Omental fat pad (tissue), 4 donors: ENCODE measurements at places on chromosomes 6 and 20.

- DNase-seq, result no peak
Observed at GRCh38 chr6:107473660-107474059, 14.3 kb upstream of the PDSS2 start.

DNA sequence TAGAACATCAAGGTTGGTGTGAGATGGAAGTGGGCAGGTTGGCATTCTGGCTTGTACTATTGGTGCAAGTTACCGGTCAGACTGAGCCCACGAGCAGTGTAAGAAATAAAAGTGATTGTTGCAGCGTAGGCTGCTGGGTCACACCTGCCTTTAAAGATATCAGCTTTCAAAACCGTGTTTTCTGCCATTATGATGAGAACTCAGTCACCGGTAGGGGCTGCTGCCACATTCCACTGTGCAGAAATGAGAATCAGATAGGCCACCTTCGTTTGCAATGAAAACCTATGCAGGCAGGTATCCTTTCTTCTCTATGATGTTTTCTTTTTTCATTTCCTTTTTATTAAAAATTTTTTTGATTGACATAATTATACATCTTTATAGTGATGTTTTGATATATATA is 168.5 kb downstream of the MYLK4 start:
- no peak for DNase-seq

DNA sequence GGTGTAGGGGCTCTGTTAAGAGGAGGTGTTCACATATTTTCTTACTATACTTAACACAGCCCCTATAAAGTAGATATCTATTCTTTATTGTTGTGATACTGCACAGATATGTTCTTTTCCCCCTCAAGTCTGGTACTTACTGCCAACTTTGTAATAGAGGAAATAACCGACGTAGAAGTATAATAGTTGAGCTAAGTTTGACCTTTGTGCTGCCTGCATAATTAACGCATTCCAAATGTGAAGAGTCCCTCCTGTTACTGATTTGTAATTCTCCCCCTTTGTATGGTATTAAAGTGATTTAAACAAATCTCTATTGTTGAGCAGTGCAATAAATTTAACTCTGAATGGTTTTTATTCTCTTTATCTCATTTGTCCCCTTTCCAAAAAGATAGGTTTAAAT is 39.0 kb downstream of the PHF3 start:
- no peak for DNase-seq

DNA sequence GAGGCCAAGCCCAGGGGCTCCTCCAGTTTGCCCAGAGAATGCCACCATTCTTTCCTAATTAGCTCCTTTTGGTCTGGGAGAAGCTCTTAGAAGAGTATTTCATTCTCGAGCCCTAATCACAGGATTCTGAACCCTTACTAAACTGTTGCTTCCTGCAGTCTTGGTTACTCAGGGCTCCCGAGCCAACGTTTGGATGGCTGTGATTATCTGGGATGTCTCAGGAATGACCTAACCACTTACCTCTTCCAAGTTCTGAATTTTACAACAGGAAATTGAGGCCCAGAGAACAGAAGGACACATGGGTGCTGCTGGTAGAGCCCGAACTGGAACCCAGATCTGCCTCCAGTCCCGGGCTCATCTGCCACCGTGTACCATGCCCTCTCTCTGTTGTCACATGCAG is 22.2 kb upstream of the PNPLA1 start:
- no peak for DNase-seq

- DNase-seq, result no peak
Observed at GRCh38 chr6:136822046-136822375, 381 bp upstream of the PEX7 start.

DNA sequence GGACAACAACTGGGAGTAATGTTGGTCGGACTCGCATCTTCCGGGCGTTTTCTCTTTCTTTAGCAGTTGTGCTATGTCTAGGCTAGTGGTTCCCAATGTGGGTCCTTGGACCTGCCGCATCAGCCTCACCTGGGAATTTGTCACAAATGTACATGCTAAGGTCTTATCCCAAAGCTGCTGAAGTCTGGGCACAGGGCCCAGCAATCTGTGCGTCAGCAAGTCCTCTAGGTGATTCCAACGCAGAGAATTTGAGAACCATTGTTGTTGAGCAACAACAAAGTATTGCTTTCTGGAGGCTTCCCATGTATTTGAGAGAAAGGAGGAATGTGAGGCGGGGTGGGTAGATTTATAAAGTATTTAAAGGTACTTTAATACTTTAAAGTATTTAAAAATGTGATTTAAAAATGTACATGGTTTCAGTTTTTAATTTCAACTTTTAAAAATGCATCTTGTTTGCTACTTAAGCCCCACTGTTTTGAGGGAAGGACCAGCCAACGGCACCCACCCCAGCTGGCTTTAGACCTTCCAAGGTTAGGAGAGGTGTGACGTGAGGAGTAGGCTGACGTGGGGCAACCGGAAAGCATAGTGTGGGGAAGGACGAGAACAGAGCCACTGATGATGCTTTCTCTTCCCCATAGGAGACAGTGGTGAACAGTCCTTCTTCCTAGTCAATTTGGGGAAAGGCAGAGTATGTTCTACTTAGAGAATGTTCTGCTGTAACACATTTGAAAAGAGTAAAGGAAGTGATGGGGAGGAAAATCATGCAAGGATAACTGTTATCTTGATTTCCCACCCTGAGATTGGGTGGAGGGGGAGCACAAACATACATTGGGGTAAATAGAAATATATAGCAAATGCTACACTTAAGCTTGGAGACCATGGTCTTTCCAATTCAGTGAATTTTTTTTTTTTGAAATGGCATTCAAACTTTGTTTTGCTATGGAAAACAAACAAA is 4.3 kb downstream of the UST start:
- DNase-seq, result no peak

GRCh38 chr6:837380-837779 is 144.4 kb upstream of the EXOC2 start:
- no peak for DNase-seq

DNA sequence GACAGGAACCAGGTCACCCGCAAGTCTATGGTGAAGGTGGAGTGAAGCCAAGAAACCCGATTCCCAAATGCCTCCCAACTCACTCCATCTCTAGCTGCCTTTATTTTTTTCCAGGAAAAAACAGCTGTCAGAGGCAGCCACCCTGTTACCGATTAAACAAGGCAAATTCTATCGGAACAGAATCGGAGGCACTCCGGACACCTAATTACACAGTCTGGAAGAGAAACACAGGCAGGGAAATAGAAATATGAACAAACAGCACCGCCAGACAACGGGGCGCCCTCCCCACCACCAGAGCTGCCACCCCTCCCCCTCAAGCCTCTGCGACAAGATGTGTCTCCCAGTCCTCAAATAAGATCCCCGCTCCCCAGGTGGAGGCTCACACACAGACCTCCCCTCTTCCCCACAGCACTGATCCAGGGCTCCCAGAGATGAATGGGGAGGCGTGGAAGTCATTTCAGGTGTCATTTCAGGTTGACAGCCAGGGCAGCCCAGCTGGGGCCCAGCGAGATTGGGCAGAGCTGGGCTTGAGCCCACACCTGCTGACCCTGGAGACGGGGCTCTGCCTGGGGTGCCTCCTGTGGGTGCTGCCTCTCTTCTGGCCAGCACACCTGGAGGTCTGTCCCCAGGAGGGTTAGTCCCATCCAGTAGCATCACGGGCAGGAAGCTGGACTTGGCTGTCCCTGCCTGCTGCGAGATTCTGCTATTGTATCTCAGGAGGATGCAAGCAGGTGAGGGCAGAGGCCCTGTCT is 19.8 kb upstream of the VSTM2L start:
- no peak for DNase-seq

DNA sequence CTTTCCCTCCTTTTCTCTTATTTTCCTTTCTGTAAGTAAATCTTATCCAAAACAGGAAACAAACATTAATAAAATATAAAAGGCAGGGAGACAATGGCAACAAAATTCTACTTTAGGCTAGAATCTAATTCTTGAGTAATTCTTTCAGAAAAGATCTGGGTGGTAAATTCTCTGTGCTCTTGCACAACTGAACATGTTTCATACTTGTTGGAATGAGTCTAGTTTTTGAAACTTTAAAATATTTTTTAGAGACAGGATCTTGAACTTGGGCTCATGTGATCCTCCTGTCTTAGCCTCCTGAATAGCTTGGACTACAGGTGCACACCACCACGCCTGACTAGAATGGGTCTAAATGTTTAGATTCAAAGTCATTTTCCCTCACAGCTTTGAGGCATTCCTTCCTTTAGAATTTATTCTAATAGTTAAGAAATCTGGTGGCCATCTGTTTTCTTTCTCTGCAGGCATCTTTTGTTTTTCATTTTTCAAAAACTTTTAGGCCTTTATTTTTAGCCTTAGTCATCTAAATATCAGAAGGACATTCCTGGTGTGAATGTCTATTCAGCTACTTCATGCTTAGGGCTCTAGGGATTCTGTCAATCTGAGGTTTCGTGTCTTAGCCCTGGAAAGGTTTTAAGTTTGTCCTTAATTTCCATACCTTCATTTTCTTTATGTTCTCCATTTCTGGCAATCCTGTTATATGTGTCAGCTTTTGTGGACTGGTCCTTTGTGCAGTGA is 76.5 kb downstream of the CDKAL1 start:
- DNase-seq, result no peak

DNA sequence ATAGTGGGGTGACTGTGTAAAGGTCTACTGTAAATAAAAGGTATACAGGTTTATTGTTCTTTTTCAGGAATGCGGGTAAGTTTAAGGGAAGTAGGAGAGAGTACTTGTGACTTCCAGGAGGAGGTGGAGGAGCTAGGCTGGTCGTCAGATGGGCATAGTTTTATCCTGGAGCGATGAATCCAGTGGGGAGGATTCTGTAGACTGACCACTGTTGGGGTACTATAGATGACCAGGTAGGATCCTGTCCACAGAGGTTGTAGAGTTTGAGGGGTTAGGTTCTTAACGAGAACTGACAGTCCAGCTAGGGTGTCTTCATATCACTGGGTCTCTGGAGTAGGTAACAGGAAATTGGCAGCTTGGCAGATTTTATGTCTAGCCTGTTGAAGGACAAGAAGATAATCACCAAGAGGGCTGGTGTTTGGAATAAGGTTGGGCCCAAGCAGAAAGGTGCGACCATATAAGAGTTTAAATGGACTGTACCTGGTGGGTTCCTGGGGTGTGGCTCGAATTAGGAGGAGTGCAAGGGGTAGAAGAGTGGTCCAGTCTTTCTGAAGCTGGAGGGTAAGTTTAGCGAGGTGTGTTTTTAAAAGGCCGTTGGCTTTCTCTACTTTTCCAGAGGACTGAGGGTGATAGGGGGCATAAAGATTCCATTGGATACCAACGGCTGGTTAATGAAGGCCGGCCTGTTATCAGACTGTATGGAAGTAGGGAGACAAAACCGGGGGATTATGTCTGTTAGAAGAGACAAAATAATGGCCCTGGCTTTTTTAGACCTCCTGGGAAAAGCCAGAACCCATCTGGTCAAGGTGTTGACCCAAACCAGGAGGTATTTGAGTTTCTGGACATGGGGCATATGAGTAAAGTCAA is 751.3 kb upstream of the ADGRB3 start:
- DNase-seq, result no peak

DNA sequence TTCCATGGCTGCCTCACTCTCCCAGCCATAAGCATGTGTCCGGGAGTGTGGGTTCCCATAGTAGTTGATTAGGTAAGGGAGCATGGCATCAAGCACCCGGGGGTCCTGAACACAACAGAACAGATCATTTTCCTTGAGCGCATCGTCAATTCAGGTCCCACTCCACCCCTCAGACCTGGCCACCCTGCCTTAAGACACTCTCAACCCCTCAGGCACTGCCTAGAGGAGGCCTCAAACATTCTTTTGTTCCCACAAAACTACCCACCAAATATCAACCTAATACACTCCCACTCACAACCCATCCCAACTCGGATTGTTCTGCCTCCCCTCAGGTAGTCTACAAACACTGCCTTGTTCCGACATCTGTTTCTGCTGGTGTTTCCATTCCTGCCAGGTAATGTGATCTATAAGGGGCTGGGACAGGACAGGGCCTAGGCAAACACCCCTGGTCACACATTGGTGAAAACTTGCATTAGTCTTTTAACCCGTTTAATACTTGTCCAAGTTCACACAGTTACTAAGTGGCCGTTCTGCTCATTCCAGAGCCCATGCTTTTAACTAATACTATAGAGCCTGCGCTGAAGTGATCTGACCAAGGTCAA is 1.4 kb downstream of the NFS1 start:
- DNase-seq, result no peak

DNA sequence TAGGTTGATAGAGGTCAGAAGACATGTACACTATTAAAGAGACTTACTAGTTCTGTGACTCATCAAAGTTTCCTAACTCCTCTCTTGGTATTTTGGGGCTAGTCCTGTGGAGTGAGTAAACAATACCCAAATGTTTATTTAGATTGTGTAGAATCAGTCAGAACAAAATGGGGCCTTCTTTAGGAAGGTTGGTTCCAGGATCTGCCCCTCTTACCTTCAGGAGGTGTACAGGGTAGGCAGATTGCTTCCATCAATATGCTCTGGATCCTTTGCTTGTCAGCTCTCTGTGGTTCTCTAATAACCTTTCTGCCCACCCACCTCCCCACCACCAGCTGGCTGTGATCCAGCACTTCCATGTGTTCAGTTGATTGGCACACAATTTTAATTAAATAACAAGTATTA is 107.0 kb downstream of the POPDC3 start:
- no peak for DNase-seq

- DNase-seq, result no peak
Observed at GRCh38 chr20:15895560-15896084, 677.6 kb downstream of the KIF16B start.

DNA sequence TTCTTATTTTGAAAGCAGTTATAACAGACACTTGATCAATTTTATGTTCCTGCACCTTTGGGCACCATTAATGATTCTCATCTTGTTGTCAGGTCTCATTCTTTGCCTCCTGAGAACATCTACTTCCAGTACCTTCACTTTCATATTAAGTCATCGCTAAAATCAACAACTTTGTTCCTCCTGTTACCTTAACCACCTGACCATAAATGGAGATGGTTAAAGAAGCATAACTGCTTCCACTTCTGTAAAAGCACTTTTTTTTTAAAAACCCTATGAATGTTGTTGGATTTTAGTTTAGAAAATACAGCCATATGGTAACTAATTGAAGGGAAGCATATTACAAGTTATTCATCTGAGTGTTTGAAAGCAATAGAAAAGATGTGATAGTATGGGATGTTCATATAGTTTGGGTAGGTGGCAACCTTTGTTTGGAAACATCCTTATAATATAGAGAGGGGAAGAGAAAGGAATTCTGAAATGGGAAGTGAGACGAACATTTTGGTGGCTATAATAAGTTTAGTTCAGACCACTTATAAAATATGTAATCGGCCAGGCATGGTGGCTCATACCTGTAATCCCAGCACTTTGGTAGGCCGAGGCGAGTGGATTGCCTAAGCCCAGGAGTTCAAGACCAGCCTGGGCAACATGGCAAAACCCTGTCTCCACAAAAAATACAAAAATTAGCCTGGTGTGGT is 53.9 kb downstream of the AFG1L start:
- no peak for DNase-seq

DNA sequence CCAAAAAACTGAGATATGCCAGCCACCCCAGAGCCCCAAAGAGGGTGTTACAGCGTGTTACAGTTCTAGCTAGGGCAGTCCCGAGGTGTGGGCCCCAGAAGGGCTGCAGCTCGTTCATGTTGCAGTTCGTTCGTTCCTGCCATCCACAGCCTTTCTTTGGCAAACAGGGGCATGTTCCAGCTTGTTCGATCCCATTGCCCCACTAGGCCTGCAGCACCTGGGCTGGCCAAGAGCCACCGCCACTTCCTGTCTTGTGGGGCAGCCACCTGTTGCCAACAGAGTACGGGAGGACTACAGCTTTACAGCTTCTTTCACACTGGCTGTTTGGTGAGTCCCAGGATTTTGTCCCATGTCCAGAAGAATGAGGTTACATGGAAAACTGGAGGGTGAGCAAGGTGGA is 198.1 kb downstream of the MMUT start:
- DNase-seq, result no peak

- no peak for DNase-seq
Observed at GRCh38 chr6:149045404-149045803, 272.1 kb upstream of the TAB2 start.

GRCh38 chr20:49990271-49990720 is 7.5 kb downstream of the SNAI1 start:
- no peak for DNase-seq
